Hypothalamus (tissue), 51 donors: ENCODE measurements at places on chromosomes 6 and 20.

DNA sequence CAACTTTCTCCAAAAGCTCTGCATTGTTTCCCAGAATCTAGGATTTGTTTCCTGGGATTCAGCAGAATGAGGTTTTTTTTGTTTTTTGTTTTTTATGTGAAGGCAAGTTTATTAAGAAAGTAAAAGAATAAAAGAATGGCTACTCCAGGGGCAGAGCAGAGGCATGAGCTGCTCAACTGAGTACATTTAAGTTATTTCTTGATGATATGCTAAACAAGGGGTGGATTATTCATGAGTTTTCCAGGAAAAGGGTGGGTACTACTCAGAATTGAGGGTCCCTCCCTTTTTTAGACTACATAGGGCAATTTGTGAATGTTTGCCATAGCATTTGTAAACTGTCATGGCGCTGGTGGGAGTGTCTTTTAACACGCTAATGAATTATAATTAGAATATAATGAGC is 292.5 kb upstream of the SGK1 start:
- no peak for DNase-seq

DNA sequence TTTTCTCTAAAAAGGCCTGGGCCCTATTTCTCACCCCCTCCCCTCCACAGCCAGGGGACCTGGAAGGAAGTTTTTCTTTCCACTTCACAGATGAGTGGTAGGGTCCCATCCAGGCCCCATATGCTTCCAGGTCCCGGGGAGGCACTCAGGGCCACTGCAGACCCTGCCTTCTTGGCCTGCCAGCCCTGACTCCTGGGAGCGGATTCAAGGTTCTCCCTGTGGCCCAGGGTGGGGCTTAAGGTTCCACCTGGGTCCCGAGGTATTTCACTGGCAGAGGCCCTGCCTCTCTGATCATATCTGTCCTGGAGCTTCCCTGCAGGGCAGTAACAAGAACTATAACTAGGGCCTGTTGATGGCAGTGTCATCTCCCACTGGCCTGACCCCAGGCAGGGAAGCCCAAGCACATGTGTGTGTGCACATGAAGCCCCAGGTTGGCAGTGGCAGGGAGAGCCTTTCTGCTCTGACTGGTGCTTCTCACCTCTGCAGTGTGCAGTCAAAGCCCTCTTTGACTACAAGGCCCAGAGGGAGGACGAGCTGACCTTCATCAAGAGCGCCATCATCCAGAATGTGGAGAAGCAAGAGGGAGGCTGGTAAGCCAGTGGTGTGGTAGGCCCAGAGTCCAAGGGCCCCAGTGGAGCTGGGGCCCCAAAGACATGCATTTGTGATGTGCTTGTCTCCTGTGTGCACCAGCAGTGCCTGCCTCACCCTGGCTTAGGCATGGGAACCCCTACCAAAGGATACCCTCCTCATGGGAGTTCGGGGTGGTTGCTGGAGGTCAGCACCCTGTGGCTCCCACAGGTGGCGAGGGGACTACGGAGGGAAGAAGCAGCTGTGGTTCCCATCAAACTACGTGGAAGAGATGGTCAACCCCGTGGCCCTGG is 31.2 kb downstream of the PLCG1 start:
- DNase-seq: no peak

GRCh38 chr6:33744001-33744848 is 2.5 kb downstream of the IP6K3 start:
- DNase-seq: peak; percentile 84

DNA sequence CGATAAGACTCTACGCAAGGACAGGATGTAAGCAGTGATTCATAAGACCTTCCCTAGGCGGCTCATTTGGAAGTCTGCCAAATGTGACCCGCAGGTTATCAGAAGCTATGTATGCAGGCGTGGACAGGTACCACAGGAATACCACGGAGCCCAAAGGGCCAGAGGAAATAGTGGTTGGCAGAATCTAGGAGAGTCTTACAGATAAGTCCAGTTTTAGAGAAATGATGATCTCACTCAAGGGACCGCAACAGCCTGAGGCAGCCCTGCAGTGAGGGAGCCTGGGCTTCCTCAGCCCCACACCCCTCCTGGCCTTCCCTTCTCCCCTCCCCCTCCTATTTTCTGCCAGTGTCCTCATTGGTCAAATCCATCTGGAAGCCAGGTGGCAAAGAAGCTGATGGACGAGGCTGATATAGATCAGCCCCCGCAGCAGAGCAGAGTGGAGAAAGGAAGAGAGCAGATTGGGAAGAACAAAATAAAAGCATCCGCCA is 110.6 kb downstream of the FNDC1 start:
- DNase-seq: no peak

- DNase-seq: no peak
Observed at GRCh38 chr20:60354024-60354580, 395.9 kb downstream of the CDH26 start.

DNA sequence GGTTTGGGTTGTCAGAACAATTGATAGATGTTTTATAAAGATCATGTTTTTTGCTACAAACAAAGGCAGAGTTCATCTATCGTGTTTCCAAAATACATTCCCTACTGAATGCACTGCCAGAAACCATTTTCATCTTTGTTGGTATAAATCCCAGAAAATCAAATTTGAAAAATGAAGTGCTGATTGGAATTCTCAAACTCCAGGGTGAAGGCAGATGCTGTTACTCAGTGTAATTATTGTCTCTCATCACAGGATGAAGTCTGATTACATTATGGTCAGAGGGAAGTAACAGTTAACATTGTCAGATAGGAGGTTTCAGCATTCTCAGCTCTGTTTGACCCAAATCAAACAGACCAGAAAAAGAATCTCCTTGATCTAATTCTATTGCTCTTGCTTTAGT is 198.4 kb upstream of the KCNK16 start:
- no peak for DNase-seq

DNA sequence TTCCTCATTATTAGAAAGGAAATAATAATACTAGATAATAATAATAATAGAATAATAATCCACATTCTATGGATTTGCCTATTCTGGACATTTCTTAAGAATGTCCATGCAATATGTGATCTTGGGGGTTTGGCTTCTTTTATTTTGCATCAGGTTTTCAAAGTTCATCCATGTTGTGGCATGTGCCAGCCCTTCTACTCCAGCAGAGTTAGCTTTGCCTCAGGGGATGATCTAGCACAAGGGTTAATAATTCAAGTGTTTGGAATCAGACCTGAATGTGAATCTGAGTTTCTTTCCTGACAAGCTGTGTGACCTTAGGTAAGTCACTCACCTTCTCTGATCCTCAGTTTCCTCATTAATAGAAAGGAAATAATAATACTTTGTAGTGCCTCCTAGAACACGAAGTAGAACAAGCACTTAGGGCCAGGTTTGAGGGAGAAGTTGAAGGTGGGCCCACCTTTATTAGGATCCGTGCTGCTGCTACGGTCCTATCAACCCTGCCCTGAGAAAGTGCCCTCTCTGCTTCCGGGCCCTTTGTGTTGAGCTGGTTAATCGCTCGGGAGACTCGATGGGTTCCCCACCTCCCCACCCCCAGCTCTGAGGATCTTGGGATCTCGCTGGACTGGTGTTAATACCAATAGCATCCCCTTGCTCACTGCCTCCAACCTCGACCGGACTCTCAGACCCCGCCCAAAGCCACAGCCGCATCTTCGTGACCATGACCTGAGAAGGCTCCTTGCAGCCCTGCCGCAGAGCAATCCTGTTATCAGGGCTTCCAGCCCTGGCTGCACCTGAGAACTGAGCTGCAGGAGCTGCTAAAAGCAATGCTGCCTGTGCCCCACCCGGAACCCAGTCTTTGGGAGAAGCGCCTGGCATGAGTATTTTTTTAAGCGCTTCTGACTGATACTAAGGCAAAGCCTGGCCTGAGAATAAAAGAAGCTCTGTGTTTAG is 26.9 kb downstream of the RBM38 start:
- no peak for DNase-seq

- DNase-seq: no peak
Observed at GRCh38 chr20:13423472-13424173, 202.5 kb downstream of the ISM1 start.

GRCh38 chr6:31586008-31586407 is at the start of gene LST1:
TSS of gene LST1 (plus strand) at chr6:31586277. CDS start at chr6:31587300, 1,023 bp downstream.
- no peak for DNase-seq

GRCh38 chr20:44946271-44946852 is 13.8 kb downstream of the TOMM34 start:
- DNase-seq: no peak

DNA sequence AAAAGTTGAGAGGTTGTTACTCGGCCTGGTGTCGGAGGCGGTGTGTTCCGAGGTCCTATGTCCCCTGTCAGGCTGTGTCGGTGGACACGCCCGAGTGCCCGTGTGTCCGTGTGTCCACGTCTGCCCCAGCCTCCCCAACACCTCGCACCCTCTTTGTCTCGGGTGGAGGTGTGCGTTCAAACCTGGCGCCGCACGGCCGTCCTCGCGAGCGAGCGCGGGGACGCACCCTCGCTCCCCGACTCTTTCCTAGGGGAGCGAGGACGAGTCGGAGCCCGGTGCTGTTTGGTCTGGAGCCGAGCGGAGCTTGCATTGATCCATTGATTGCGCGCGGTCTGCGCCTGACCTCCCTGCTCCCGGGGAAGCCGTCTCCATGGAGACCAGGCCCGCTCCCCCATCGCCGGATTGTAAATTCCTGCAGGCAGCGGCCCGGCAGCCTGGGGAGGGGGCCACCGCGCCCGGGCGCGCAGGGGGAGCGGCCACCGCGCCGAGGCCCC is 411 bp upstream of the SCUBE3 start:
- no peak for DNase-seq

DNA sequence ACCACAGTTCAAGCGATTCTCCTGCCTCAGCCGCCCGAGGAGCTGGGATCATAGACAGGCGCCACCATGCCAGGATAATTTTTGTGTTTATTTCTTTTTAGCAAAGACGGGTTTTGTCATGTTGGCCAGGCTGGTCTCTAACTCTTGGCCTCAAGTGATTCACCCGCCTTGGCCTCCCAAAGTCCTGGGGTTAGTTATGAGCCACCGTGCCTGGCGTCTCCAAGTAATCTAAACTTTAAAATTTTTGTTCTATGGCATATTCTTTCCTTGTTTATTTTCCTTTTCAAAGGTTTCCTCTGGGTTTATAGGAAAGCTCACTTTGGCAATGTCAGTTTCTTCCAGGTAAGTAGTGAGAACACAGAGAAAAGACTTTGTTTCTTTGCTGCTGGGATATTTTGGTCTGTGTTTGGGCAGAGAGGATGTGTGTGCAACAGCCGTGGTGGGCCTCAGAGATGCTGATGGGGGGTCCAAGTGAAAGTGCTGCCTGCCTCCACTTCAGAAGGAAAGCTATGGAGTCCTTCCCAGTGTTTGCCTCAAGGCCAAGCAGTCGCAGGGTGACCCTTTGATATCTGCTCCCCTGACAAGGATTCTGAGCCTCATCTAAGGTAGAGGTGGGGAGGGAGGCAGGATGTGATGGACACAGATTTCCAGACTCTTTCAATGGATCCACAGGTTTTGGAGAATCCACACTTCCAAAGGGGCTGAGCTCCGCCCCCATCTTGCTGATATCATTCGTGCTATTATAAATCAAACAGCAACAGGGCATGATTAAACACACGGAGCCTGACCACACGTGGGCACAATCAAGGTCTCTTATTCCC is 2.3 kb downstream of the LRP11 start:
- DNase-seq: no peak

DNA sequence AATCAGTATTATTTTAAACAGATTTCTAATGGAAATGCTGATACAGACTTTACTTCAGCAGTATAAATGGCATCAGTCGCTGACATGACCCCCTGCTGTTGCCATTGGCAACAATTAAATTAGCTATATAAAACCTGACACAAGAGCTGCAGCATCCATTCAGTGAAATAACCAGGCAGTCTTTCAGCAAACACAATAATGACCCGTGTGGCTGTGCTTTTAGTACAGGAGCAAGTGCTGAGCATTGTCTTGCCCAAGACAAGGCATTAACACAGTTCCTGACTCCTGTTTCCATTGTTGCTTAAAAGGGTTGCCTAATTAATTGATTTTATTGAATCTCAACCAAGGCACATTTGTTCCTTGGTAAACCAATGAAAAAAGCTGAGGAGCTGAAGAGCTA is 382.1 kb downstream of the HACE1 start:
- DNase-seq: no peak

GRCh38 chr6:157396026-157396425 is 15.0 kb downstream of the ZDHHC14 start:
- no peak for DNase-seq

DNA sequence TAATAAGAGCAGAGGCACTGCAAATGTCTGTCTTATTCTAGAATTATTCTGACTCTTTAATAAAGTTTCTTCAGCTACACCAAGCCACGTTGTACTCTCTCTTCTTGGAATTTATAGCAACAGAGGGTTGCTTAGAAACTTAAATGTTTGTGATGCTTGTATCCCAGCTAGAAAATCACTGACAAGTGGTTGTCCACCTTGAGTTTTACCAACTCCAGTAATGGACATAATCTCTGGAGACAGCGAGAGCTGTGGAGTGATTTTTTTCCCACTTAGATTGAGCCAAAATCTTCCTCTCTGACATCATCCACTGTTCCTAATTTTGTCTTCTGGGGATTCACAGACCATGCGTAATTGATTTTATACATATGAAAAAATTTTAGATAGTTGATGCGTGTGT is 8.0 kb downstream of the ECT2L start:
- no peak for DNase-seq

DNA sequence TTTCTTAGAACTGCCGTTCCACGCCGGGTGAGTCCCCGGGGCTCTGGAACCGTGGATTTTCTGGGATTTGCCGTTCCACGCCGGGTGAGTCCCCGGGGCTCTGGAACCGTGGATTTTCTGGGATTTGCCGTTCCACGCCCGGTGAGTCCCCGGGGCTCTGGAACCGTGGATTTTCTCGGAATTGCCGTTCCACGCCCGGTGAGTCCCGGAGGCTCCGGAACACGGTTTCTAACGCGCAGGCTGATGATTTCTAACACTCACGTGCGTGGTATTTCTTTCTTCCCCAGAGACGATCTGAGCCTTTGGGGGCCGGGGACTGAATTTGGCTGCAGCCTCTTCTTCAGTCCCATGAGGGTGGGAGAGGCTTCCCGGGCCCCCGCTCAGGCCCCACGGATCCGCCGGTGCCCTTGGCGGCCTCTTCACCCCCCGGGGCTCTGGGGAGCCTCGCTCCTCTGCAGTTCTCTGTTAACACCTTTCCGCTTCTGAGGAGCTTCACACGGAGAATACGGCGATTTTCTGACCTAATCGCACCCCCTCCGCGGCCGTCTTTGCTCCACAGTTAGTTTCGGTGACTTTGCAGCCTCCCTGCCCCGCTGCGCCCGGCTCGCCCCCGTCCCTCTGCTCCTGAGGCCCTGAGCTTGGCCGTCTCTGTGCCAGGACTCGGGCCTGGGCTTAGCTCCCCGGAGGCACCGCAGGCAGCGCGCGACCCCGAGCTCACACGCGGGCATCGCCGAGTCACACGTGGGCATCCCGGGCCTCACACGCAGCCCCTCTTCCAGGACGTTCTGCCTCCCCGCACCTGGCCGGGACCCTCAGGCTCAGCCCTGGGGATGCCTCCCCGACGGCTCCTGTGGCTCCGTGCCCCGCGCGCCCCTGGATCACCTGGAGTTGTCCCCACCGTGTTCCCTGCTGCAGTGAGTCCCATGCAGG is 7.2 kb upstream of the KIF25 start:
- DNase-seq: no peak

DNA sequence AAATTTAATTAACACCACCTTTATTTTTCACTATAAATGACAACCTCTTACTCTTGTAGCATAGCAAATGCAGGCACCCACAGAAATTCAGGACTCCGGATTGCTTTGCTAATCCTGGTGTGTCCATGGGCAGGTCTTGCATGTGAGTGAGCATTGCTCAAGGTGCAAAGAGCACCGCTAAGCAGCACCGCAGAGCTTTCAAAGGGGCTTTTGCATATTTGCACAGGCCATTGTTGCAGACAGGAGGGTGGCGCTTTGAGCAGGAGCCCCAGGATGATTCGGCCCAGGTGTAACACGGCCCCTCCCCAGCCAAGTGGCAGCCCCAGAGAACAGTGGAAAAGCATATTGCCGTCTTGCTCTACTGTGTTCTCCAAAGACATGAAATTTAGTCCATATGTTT is 293.2 kb downstream of the NRN1 start:
- DNase-seq: no peak

GRCh38 chr6:158411998-158412397 is 99.7 kb downstream of the TULP4 start:
- DNase-seq: no peak
